Mononuclear cell (primary cell): ENCODE measurements at places on chromosomes 5 and 9. TPM values are rescaled to one million over a fixed set of nuclear protein-coding genes. Genes with fewer than 3 reads are reported as not detected.

Gene CNTLN
- 4.7 TPM for total RNA-seq

Gene ARID3C
- not detected for total RNA-seq

Gene CEP78
- total RNA-seq: 22.9 TPM

Gene TEK
- under 0.01 TPM for total RNA-seq

Gene ADAMTS16
- not detected for total RNA-seq

Gene MEIKIN
- total RNA-seq: 1.0 TPM

Gene SLC34A3
- not detected for total RNA-seq

Gene AMACR
- 2.0 TPM for total RNA-seq

Gene SPINK4
- total RNA-seq: not detected

Gene IFNK
- not detected for total RNA-seq

Gene SLC34A1
- total RNA-seq: 0.21 TPM

Gene ZNF366
- 0.10 TPM for total RNA-seq
